ENCODE measurements at places on chromosomes 16 and 17.

- DNase-seq, result no peak
Observed at GRCh38 chr17:3961564-3962047, 2.6 kb downstream of the ATP2A3 start.

DNA sequence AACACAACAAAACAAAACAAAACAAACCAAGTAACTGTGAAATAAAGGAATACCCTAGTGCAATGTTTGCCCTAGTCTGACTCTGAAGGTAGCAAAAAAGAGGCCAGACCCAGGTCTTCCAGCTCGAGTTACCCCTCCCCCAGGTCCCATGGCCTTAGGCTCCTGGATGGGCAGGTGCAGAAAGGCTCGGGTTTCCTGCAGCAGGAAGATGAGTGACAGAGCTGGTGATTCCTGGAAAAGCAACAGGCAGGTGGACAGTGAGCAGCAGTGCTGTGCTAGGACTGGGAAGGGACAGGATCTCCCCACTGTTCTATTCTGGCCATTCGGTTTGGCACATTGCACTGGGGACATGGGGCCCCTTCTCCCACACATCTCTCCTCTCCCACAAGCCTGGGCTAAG is 42.9 kb upstream of the MRTFB start:
- no peak for DNase-seq

GRCh38 chr16:10978871-10979446 is 34.6 kb downstream of the CLEC16A start:
- DNase-seq, result no peak

DNA sequence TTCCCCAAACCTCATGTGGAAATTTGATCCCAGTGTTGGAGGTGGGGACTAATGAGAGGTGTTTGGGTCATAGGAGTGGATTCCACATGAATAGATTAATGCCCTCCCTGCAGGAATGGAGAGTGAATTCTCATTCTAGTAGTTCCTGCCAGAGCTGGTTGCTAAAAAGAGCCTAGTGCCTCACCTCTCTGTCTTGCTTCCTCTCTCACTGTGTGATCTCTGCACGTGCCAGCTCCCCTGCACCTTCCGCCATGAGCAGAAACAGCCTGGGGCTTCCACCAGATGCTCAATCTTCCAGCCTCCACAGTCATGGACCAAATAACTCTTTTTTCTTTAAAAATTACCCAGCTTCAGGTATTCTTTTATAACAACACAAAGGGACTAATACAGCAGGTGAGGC is 72.9 kb upstream of the CLEC3A start:
- no peak for DNase-seq

DNA sequence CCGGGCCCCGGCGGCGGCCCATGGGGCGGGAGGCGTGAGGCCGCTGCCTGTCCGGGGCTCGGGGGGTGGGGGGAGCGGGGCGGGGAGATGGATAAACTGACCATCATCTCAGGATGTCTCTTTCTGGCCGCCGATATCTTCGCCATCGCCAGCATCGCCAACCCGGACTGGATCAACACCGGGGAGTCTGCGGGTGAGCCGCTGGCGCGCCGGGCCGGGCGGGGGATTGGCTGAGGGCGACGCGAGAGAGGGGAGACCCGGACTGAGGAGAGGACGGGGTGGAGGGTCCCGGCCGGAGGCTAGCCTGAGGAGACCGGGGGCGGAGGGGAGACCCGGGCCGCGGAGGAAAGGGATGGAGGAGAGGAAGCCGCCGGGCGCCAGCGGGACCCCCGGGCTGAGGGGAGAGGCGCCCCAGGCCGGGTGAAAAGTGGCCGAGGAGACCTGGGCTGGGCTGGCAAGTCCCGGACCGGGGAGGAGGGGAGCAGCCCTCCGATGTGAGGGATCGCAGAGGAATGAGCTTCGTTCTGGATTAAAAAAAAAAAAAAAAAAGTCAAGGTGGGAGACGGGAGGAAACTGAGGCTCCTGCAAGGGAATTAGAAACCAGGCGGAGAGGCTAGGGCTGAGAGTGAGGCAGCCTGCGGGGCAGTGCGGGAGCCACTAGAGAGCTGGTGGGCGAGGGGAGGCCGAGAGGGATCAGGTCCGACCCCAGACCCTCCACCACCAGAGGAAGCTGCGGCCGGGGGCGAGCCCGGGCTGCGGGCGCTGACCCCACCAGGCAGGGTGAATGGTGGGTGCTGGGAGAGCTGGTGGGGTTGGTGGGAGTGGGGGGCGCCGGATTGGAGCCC is 526 bp downstream of the MOSMO start:
- no peak for DNase-seq

- no peak for DNase-seq
Observed at GRCh38 chr16:24117680-24118079, 138.5 kb upstream of the CACNG3 start.

DNA sequence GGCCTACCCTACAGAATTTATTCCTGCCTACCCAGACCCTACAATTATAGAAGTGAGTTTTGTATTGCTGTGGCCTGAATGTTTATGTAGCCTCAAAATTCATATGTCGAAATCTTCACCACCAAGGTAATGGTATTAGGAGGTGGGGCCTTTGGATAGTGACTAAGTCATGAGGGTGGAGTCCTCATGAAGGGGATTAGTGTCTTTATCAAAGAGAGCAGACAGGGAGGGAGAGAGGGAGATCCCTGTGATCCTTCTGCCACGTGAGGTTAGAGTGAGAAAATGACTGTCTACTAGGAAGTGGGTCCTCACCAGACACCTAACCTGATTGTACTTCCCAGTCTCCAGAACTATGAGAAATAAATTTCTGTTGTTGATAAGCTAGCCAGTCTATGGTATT is 981 bp upstream of the DUXB start:
- no peak for DNase-seq

DNA sequence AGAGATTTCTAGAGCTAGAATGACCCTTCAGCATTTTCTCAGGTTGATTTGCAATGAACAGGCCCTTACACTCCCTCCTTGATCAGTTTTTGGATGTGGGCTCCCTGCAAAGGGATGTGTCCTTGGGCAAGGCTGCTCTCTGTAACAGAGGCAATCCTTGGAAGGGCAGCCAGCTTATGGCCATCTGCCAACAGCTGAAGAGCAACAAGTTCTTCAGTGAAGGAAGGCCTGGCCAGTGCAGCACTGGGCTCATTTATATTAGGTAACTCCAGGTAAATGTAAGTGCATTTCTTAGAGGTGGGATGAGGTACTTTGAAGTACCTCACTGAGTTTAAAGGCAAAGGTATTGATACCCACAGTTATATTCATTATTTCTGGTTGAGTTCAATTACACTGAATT is 114.3 kb upstream of the KCNJ16 start:
- no peak for DNase-seq

- DNase-seq, result peak; percentile 45
Observed at GRCh38 chr17:489758-490329, 137.2 kb upstream of the RPH3AL start.

- DNase-seq, result no peak
Observed at GRCh38 chr16:19929062-19929511, 44.4 kb upstream of the GPRC5B start.

GRCh38 chr16:50584033-50584722 is 36.0 kb downstream of the NKD1 start:
- DNase-seq, result peak; percentile 9

DNA sequence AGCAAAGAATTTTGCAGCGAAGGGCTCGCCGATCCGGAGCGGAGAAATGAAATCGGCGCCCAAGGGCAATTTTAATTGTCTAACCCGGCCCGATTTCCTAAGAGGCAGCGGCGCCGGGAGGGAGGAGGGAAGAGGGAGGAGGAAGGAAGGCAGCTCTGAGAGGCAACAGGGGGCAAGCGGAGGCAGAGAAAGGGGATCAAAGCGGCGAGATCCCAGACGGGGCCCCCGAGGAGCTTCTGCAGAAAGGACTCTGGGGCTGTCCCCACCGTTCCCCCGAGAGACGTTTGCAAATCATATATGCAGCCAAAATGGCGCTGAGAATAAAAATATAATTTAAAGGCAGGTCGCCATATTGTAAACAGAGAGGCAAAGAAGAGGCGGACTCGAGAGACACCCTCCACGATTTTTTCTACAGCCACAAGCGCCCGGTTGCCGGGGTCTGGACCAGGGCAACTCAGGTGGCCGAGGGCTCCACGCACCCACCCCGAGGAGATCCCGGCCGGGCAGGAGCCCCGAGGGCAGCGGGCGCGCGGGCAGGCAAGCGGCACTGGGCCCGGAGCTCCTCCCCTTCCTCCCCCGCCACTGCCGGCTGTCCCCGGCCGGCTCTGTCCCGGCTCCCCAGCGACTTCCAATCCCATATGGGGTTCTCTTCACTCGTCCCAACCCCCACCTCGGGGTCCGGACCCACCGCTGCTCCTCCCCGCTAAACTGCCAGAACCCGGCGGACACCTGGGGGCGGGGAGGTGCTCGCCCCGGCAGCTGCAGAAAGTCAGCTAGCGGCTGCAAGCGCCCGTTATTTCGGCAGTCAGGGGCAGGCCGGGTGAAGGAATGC is 1.9 kb downstream of the PHF12 start:
- no peak for DNase-seq

GRCh38 chr17:32541640-32542039 is 54.8 kb downstream of the CDK5R1 start:
- no peak for DNase-seq

DNA sequence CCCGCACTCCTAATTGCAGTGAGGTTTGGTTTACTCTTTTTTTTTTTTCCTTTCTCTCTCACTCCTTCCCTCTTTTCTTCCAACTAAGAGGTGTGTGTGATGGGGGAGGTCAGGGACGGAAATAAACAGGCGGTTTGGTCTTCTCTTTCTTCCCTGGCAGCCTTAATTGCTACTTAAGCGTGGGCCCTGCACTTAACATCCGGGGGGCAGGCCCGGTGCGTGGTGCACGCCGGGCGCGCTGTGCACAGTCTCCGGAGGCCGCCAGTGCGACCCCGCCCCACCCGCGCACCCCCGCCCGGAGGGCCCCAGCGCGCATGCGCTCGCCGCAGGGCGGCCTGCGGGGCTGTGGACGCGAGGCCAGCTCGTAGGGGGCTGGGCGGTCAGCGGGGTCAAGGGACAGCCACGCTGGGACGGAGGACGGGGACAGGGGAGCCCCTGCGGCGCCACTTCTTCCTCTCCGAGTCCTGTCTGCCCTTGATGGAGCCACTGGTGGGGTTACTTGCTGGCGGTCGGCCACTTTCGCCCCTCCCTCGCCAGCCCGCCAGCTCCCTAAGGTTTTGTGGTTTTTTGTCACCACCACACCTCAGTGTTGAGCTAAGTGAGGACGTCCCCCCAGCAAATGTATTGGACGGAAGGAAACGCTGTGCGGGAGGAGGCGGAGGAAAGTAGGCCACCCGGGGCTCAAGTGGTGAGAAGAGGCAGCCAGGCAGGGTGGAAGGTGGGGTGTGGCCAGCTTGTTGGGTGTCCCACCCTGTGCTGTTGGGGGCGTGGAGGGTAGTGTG is 120.9 kb downstream of the MRM1 start:
- peak; percentile 70 for DNase-seq

DNA sequence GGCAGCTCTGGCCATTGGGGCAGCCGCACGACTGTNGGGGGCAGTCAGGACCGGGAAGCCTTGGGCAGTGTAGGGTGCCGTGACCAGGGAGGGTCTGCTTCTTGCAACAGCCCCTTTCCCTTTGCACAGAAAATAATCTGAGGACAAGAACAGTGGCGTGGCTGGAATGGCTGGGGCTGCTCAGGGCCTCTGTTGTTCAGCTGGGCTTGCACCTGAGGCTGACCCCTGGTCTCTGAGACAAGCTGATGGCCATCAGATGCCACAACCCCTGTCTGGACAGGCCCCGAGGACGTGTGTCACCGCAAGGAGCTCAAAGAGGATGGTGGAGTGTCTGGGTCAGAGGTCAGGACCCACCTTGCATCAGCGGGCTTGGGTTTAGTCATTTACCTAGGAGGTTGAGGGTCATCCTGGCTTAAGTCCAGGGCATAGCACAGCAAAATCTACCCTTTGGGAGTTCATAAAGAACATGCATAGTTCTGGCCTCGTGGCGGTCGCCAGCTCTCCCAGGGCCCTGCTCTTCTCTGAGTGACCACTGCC is 46.9 kb downstream of the METRNL start:
- no peak for DNase-seq

DNA sequence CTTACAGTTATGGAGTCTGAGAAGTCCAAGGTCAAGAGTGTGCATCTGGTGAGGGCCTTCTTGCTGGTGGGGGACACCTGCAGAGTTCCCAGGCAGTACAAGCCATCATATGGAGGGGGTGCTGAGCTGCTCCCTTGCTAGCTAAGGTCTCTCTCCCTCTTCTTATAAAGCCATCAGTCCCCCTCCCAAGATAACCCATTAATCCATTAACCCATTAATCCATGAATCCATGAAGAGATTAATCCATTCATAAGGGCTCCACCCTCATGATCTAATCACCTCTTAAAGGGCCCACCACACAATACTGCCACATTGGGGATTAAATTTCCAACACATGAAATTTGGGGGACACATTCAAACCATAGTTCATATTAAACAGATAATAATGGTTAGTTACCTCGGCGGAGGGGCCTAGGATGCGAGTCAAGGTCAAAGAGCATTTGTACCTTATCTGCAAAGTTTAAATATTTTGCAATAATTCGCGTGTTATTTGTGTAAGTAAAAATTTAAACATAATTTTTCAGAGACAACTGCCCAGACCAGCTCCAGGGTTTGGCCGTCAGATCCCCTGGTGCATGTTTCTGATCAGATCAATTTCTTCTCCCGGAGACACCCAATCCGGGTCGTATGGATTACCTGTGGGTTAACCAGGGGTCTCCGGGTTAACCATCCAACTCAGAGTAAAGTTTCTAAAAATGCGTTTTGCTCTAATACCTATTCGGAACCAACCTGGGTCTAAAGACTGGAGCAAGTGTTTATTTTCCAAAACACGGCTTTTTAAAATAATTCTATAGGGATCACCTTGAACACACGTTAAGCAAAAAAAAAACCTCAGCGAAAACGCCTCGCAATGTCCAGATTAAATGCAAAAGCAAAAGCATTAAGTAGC is 740 bp upstream of the POLR3E start:
- no peak for DNase-seq

- DNase-seq, result no peak
Observed at GRCh38 chr16:14042706-14043105, 28.4 kb upstream of the MRTFB start.

DNA sequence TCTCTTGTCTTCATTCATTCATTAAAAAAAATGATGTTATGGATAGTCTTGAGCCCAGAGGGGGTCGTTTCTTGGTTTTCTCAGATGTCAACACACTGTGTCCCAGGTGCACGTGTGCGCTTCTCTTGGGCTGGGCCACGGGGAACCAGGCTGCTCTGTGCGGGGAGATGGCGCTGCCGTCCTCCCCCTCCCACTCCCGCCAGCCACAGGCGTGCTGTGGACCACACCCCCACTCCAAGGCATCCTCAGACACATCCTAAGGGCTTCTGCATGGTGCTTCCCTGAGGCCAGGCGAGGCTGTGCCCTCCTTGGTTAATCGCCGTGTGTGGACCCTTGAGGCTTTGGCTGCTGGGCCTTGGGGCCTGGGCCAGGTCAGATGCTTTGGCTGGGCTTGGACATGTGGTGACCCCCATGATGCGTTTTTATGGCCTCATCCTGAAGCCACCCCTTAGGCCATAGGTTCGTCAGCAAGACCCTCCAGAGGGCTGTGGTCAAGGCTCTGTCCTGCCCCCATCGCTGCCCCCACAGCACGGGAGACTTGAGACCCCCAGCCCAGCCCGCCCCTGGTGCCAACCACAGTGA is 245.7 kb upstream of the CIBAR2 start:
- no peak for DNase-seq

GRCh38 chr17:50832864-50833381 is 2.5 kb upstream of the WFIKKN2 start:
- no peak for DNase-seq

- no peak for DNase-seq
Observed at GRCh38 chr16:77553130-77553529, 118.3 kb upstream of the ADAMTS18 start.

- DNase-seq, result no peak
Observed at GRCh38 chr17:2889256-2889655, 93.0 kb downstream of the RAP1GAP2 start.

Measured in GM18507 (cell line).